ENCODE measurements at places on chromosomes 3 and 15.
A peak's percentile ranks its signal among the peaks of the same experiment; 100 is the strongest.

DNA sequence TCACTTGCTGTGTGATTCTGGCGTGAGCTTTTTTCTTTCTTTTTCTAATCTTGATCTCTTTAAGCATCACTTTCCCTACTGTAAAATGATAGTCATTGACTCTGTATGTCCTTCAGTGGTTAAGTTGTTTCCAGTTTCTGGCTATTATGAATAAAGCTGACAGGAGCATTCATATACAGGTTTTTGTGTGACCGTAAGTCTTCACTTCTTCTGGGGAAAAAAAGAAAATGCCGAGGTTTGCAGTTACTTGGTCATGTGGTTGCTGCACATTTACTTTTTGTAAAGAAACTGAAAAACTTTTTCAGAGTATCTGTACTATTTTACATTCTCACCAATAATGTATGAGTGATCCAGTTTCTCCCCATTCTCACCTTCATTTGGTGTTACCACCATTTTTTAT lies 247.4 kb upstream of the RBMS3 start:
- ATAC-seq = no peak

DNA sequence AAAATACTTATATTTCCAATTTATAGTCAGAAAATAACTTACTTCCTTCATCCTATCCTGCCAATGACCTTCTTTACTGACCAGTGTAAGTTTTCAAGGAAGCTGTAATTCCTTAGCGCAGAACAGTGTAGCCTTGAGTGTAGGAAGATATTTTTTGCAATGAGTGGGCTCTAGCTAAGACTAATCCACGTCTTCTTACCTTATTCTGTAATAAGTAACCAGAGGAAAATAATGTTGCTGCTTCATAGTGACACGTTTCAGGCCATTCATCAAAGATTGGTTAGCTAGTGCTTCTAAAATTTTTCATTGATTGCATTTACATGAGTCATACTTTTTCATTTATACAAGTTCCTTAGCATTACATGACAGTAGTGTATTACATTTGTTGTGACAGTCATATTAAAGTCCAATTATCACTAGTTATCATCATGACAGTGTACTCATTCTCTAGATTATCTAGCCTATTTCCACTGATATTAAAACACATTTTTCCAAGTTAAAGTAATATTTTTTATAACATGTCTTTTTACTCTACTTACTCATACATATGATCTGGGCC lies 403.8 kb upstream of the EPHA3 start:
- no peak for ATAC-seq

- no peak for ATAC-seq
Measured at GRCh38 chr15:69524296-69524695, 71.7 kb downstream of the RPLP1 start.

DNA sequence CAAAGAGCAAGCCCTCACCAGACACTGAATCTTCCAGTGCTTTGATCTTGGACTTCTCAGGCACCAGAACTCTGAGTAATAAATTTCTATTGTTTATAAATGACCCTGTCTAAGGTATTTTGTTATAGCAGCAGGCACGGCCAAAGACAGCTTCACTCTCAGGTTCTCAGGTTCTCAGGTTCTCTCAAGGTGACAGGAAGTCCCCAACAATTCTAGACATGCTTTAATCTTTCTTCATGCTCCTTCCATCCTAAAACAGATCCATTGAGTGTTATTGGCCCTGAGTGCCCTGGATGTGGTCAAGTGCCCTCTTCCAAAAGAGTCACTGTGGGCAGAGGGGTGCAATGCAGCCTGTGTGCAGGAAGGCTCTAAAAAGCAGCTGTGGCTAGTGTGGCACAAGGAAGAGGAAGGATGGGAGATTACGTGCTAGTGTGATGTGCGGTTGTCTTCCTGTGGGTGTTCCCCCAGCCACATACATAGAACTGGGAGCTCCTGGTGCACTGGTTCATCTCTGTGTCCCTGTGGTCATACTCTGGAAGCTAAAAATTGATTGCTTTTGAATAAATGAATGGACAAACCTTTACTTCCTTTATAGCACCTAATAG lies 11.0 kb upstream of the RAB7A start:
- peak; percentile 98 for ATAC-seq

DNA sequence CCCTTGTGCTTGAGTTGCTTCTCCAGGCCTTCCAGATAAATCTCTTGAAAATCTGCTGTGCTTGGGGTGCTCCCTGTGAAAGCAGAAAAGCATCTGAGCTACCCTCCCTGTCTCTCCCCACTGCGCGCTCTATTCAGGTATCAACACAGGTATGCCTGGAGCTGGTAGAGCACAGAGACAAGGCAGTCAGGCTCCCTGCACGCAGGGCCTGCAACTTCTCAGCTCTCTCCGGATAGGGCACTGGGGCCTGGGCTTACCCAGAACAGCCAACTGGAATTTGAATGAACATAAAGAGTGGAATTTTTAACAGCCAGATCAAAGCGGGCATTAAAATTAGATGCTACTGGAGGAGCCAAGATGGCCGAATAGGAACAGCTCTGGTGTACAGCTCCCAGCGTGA lies 183.6 kb downstream of the XXYLT1 start:
- ATAC-seq = no peak

GRCh38 chr3:157294953-157295352 lies 135.0 kb upstream of the CCNL1 start:
- no peak for ATAC-seq

DNA sequence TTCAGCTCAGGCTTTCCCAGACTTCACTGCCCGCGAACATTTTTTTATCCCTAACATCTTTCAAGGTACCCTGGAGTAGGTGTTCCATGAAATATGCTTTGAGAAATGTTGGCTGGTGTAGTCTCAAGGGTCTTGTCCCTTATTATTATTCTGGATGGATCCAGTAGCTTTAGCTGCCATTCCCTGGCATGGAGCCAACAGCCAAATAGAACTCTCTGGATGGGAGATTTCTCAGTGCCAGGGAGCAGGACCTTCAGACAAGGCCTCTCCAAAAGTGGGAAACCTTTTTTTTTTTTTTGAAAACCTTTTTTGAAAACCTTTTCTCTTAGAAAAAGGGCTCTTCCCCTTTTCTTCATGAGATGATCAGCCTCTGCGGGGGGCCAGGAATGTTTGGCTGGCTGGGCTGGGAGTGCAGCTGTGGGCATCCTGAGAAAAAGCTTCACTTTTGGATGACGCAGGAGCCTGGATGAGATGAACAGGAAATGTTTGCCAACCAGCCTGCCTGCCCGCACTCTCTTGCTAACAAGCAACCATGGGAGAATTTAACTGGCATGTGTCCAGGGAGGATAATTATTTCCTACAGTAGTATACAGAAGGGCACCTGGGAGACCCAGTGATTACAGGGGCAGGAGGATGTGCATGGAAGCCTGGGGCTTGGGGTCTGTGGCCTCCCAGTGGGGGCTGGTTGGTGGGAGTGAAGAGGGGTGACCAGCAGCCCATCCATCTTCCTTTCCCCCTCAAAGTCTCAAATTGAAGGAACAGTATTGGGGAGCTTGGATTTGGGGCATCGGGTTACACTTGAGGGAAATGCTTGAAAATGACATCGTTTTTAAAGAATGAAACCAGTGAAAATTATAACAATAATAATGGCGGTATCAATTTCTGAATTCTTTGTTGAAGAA lies 109.1 kb upstream of the LRIG1 start:
- ATAC-seq = no peak

All from activated T-helper 17 cell treated with anti-CD3 and anti-CD28 coated beads, Interleukin-2, amount 50 U/mL, for 72 hours (primary cell).